ENCODE measurements at places on chromosomes 4 and X.

DNA sequence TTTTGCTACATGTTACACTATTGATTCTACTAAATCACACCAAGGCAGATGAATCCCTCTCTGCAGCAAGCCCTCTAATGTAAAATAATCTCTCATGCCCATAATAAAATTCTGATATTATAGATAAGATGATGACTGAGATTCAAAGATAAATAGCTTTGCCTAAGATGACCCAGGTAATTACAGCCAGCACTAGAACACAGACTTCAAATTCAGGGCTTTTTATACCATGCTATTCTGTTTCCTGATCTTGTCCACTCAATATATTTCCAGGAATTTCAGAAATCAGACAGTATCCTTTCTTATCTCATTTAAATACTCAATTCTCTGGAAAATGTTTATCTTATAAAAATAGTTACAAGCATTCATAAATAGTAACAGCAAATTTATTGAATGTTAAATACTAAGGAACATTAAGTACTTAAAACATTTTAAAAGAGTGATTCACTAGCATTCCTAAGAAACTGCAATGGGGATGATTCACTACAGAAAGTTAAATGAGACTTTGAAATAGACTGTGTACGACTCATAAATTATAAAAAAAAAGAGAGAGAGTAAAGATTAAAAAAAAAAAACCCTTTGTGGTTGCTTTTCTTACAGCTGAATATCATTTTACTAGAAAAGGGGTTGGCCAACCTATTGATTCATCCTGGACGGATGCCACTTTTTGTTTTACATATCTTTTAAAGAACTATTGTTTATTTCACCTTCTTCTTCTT is 45.8 kb upstream of the IL21 start:
- DNase-seq = no peak

DNA sequence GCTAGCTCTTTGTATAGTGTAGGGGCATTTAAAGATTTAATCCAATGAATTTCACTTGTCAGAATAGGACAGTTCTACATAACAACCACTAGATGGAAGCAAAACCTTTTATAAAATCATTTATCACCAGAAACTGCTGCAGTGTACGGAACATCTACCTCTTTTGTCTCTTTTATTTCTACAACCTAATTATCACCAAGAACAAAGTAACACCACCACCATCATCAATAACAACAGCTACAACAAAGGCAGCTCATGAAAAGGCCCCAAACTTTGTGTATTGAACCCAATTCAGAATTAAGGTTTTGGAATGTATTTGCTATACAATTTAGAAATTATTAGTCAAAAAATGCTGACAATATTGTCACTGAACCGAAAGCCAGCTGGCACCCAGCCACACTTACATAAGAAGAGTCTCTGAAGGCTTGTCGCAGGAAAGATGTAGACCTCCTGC is 260.9 kb upstream of the RPS6KA3 start:
- DNase-seq = peak; percentile 79

DNA sequence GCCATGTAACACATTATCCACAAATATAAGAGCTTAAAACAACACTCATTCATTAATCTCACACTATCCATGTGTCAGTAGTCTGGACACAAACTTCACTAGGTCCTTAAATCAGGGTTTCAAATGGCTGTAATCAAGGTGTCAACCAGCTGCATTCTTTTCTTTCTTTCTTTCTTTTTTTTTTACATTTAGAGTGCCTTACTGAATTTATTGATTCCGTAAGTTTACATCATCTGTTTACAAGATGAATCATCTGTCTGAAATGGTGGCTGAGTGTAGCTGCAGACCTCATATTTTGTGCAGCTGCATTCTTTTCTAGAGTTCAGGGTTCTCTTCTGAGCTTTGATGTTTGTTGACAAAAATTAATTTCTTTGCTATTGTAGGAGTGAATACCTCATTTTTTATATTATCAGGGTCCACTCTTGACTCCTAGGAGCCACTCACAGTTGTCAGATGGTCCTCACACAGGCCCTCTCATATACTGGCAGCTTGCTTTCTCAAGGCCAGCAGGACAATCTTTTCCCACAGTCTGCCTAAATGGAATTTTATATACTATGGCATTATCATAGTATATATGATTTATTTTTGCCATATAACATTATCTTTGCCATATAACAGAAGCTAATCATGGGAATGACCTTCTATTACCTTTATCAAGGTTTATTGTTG is 37.8 kb downstream of the SPOCK3 start:
- DNase-seq = no peak

DNA sequence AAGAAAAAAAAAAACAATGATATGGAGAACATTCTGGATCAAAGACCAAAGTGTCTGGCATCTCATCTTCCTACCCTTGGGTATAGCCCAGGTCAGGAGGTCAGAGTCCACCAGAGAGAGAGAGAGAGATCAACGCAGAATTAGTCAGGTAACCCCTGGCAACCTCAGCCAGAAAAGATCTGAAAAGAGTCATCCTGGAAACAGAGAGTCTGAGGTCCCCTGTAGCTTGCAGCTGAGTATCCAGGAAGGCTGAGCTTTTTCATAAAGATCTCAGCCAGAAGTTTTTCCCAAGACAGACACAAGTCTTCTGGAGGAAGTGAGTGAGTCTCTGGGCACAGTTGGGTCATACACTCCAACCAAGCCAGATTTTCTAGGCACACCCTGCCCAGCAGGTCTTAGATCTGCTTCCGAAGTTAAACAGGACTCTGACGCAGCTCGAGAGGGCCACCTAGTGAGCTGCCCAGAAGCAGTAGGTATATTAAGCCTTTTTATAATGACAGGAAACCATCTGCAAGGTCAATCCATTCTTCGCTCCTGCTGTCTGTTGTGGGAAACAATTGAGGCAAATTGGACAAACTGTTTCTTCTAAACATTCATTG is 35.7 kb downstream of the ACE2 start:
- peak; percentile 66 for DNase-seq

DNA sequence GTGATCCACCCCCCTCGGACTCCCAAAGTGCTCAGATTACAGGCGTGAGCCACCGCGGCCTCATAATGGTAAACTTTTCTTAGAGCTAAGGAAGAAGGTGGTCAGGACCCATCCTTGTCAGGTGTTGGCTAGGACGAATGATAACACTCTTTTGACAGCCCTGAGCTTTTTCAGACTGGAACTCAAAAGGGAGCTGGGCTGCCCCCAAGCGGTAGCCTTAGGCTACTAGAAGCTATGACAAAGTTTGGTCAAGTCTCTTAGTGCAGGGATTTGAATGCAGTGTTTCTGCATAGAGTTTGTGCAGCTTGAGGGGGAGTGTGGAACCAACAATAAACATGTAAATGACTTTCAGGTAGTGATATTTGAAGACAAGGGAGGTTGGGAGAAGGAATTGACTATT is 11.8 kb upstream of the HSD17B10 start:
- peak; percentile 49 for DNase-seq

- no peak for DNase-seq
These were observed 19.3 kb downstream of the ARHGEF6 start for GRCh38 chrX:136761421-136761820.

DNA sequence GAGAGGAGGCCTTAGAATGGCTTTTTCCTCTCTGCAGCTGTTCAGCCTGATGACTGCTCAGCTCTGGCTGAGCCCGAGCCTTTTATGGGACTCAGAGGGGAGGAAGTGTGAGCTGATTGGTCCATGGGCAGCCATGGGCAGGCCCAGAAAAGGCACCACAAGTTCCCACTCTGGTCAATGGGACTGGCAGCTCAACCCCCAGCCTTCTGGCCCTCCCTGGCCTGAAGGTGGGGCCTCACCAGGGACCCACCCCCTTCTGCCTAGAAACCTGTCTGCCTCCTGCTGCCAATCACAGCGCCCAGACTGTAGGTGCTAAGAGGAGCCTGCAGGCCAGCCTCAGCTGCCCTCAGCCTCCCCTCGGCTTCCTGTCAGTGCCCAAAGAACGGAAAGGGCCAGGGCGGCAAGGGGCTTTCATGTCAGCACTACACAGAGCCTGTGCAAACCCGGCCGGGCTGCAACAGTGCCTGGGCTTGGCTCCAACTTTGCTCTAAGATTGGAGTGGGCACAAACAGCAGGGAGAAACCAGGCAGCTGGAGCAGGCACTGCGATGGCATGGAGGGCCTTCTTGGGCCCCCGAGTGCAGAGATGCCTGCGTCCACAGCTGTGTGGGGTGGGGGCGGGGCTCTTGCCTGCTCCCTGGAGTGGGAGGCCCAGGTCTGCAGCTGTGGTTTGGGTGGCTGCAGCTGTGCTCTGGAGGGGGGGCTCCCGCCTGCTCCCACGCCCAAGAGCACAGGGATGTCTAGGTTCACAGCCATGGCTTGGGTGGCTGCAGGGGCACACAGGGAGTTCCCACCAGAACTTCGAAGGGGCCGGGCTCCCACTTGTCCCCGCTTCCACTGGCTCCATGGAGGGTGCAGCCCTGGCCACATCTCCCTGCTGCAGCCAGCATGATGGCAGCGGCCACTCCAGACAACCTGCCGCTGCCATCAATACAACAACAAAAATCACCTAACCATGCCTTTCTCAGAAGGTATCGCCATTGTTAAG is 92.6 kb downstream of the NXF2 start:
- no peak for DNase-seq

- peak; percentile 46 for DNase-seq
These were observed 834 bp downstream of the NHS start for GRCh38 chrX:17375637-17376430.

DNA sequence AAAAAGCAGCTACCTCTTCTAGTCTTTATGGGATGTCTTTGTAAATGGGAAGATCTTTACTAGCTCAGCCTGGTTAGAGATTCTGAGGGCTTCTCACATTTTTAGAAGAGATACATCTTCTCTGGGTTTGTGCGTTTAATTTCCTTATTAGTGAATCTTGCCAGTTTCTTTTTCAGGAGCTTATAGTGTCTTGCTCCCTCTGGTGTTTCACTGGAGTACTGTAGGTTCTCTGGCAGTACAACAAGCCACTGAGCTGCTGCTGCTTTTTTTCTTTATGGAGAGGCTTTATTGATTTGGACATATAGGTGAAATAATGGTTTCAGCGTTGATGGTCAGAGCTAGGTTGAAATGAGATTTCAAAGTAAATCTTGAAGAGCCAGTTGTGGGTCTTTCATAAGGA is 82.9 kb downstream of the LAS1L start:
- DNase-seq = peak; percentile 7

- DNase-seq = peak; percentile 76
These were observed 2.4 kb downstream of the CXXC4 start for GRCh38 chr4:104492183-104492771.

Data from NCI-H1092 treated with DMSO at 0.1 percent for 48 hours (cell line).